Endothelial cell (in vitro differentiated cells): ENCODE measurements at places on chromosomes 2 and 18. TPM values are rescaled to one million over a fixed set of nuclear protein-coding genes. Genes with fewer than 3 reads are reported as not detected.

DNA sequence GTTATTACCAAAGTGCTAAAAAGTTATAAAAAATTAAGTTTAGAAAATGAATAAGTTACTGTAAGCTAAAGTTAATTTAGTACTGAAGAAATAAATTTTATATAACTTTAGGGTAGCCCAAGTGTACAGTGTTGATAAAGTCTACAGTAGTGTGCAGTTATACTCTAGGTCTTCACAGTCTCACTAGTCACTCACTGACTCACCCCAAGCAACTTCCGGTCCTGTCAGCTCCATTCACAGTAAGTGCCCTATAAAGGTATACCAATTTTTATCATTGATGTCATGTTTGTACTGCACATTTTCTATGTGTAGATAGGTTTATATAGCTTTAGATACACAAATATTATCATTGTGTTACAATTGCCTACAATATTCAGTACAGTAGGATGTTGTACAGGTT lies 518.3 kb upstream of the PIK3C3 start:
- DNase-seq: no peak

DNA sequence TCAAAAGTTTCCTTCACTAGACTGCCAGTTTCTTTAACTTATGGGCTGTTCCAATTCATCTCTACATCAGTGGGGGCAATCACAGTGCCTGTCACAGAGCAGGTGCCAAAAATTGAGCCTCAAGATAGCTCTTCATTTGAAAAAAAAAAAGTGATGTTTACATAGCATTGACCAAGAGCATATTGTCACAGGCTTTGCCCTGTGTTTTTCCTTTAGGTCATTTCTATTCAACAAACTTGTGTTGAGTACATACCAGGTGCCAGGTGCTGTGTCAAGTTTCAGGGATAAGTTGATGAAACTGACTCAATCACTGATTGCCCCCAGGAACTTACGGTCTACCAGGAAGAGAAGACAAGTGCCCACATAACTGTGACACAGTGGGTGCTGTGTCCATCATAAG lies 22.2 kb upstream of the NT5C1B start:
- no peak for DNase-seq

DNA sequence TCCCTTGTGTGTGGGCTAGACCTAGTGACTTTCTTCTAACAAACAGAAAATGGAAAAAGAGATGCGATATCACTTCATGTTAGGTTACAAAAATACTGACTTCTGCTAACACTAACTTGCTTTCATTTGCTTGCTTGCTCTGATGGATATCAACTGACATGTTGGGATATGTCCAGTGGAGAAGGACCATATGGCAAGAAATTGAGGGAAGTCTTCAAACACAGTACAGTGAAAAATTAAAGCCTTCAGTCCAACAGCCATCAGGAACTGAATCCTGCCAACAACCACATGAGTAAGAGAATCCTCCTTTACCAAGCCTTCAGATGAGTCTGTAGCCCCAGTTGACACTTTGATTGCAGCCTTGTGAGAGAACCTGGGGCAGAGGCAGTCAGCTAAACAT lies 143.9 kb downstream of the MAIP1 start:
- DNase-seq: no peak

DNA sequence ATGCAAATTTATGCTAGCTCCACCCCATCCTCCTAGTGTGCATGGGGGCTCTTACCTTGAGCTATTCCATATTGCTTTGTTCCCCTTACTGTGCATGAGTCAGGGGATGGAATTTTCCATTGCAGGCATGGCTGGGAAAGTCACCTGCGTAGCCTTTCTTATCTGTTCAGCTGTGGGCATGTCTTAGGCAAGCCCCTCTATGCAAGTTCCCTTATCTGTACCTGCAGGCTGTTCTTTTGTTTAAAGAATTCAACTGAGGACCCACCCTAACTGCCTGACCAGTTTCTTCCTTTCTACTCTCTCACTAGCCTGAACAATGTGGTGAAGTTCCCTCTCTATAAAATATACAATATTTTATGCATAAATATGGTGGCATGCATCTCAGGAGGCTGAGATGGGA lies 54.2 kb upstream of the CDCA7 start:
- no peak for DNase-seq

DNA sequence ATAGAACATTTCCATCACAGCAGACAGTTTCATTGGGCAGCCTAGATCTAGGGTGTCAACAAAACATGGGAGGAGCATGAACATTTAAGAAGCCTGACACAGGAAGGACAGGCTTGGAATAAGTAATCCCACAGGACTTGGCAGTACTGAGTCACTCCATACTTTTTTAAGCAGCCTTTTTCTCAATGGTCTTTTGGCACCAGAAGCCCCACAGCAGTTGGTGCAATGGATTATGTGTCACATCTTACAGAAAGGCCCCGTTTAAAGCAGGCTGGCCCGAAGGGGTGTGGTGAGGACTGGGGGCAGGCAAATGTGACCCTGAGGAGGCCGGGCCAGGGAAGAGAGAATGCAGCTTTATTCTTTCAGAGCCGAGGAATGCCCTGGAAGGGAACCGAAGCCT lies 26.6 kb downstream of the SPTBN1 start:
- no peak for DNase-seq

- no peak for DNase-seq
Measured at GRCh38 chr2:98729652-98730051, 1.3 kb downstream of the MGAT4A start.

Gene ITGA4
- 5.7 TPM for total RNA-seq

DNA sequence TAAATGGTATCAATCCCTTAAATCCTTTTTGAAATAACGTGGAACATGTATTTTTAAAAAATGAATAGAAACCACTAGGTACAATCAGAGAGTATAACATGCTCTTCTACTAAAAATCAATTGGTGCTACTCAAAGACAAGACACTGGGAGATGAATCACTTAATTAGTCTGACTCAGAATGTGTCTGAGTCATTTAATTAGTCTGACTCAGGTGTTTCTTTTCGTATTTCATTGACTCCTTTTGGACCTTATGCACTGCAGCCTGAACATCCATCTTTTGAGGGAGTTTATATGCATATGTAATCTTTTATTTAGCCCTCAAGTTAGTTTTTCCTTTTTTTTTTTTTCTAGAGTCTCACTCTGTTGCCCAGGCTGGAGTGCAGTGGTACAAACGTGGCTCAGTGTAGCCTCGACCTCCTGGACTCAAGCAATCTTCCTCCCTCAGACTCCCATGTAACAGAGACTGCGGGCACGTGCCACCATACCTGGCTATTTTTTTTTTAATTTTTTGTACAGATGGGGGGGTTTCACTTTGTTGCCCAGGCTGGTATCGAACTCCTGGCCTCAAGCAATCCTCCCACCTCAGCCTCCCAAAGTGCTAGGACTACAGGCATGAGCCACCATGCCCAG lies 26.5 kb downstream of the PPP4R3B start:
- no peak for DNase-seq

DNA sequence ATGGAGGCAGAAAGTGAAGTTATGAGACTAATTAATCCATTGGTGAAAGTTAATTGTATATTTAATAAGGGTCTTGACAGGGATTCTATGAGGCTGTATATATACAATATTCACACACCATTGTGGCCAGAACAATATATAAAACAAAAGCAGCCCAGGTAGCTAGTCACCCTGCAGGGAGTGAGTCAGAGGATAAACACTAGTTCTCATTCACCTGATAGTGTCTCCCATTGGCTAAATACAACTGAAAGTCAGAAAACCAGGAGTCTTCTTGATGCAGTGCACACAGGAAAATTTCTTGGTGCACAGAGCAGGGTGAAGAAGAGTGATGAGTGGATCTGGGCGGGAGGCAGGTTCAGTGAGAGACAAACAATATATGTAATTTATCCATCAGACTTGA lies 465.2 kb downstream of the ERBB4 start:
- DNase-seq: no peak

Gene DCC
- 14.7 TPM for total RNA-seq

GRCh38 chr2:172215172-172215935 lies 112.7 kb upstream of the DLX2 start:
- DNase-seq: no peak

Gene KLHL41
- 0.10 TPM for total RNA-seq

- no peak for DNase-seq
Measured at GRCh38 chr18:23629444-23629946, 33.2 kb downstream of the ANKRD29 start.

Gene CDK15
- total RNA-seq: not detected

DNA sequence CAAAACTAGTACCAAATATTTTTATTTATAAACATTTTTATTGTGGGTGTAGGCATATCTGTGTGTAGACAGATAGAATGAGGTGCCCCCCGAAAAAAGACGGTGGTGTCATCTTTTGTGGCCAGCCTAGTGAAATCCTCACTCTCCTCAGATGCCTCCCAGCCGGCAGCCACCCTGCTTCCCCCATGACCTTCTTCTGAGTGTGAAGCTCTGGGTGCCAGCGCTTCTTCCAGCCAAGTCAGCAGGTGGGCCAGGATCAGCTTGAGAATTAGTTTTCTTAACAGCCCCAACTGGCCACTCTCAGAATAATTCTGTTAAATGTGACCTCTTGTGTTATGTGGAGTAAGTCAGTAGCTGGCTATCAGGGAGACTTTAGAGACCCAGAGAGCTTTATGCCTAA lies 229.6 kb upstream of the FOSL2 start:
- no peak for DNase-seq

DNA sequence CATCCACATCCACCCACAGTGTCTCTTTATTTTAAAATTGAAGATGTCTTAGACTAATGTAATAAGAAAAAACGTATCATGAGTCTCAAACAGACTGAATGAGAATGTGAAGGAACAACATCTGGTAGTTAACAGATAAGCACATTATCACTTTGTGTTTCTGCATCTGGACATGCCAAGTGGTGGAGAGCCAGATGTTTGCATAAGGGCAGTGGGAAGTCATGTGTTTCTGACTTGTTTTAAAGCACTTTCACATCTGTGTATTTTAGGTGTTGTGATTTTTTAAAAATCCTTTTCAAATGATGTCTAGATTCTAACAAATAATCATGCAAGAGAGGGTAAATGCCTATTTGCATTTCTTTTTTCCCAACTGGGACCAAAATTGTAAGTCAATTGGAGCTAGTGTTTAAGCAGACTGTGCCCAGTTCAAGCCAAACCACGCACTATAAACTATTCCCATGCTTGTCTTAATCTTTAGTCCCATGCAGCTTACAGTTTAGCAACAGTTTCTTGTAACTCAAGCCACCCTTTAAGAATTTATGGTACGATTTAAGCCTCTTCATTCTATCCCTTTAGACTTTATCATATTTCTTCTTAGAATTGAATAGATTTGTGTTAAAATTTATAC lies 272.7 kb upstream of the DOK6 start:
- DNase-seq: no peak

DNA sequence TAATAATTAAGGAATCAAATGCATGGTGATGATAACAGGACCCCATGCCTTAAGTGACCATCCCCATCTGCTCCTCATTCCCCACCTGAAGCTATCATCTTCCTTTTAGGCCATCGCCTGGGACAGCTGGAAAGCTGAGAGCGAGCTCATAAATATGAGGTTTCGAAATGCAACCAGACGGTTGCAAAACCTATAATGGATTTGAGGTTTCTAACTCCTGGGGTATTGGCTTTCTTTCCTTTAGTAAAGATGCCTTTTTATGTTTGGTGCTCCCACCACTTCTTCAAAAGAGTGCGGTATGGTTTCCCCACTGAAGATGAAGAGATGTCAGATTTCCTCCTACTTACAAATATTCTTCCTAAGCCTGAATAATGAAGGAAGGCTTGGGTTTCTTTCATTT lies 1589.5 kb upstream of the PIK3C3 start:
- no peak for DNase-seq

GRCh38 chr2:158575051-158575635 lies 118.4 kb downstream of the PKP4 start:
- no peak for DNase-seq

- DNase-seq: no peak
Measured at GRCh38 chr2:144268036-144268678, 251.8 kb downstream of the ZEB2 start.

GRCh38 chr18:65257149-65257548 lies 493.7 kb upstream of the CDH7 start:
- DNase-seq: no peak

Gene CNTNAP5
- 5.0 TPM for total RNA-seq

- no peak for DNase-seq
Measured at GRCh38 chr18:68387246-68387645, 327.7 kb downstream of the TMX3 start.

Gene RESP18
- not detected for total RNA-seq

GRCh38 chr2:42077343-42077742 lies 29.5 kb downstream of the PKDCC start:
- no peak for DNase-seq

DNA sequence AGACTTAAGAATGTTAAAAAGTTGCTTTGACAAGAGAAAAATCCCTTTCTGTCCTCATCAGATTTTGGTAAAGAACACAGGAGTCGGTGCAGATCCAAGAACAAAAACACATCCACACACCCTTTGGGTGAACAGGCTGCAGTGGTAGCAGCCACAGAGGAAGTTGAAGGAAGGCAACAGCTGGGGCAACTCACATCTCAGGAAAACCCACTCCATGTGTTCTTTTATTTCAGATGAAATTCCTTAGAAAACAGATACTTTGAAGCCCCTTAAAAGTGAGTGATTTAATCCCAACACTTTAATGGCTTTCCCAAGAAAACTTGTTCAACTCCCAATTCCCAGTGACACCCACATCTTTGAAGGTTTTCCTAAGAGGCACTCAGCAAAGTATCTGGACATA lies 271.3 kb downstream of the ICOS start:
- no peak for DNase-seq

DNA sequence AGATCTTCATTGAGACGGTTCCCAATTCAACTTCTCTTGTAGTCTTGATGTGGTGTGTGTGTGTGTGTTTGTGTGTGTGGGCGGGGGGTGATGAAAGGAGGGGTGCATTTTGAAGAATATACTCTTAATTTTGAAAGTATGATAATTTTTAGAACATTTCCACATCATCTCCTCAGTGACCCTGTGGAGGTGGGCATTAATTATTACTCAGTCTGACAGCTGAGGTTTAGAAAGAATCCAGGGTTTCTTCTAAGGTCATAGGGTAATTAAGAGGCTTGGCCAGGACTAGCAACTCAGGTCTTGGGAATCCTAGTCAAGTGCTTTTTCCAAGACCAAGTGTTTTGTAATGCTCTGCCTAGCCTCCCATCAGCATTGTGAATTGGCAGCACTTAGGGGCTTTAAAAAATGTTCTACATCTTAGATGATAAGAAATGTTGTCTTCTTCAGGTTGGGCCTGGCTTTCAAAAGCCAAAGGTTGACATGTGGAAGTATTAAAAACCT lies 100.5 kb downstream of the SPTBN1 start:
- no peak for DNase-seq

DNA sequence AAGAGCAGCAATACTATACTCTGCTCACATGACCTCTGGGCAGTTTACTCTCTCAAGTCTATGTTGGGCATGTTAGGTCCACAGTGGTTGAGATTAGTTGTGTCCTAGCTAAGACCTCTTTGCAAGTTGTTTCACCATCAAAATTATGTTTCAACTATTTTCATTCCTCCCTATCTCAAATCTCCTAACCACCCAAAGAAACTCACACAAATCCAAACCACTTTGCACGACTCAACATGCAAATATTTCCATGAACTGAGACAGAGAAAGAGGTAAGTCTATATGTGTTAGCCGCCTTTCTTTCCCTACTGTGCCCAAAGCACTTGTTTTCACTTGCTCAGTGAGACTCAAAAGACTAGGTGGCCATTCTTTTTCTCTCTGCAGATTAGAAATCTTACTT lies 546.8 kb downstream of the TNS1 start:
- no peak for DNase-seq

GRCh38 chr2:231600619-231601355 lies 8.1 kb downstream of the TEX44 start:
- DNase-seq: no peak

- no peak for DNase-seq
Measured at GRCh38 chr2:120761164-120761861, 25.6 kb downstream of the GLI2 start.

- DNase-seq: no peak
Measured at GRCh38 chr18:34971313-34971712, 69.9 kb upstream of the MAPRE2 start.

GRCh38 chr2:176561706-176562105 lies 292.5 kb downstream of the MTX2 start:
- DNase-seq: no peak
